ENCODE measurements at places on chromosomes 5 and 9. TPM values are rescaled to one million over a fixed set of nuclear protein-coding genes. Genes with fewer than 3 reads are reported as not detected.
A peak's percentile ranks its signal among the peaks of the same experiment; 100 is the strongest.

DNA sequence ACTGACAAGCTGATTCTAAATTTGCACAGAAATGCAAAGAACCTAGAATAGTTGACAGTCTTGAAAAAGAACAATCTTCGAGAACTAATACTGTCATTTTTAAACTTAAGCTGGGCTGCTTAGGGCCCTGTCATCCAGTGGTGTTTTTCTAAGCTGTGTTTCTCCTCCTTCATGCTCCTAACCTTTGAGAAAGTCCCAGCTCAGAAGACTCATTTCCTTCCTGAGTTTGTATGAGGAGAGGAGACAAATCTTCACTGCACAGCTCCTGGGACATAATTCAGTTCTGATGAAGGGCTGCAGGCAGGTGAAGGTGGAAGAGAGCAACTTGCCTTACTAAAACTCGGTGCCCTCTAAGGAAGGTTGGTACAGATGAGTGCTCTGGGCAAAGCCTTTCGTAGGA is 109.5 kb upstream of the ANKRD55 start:
- H3K27me3 ChIP-seq, result no peaks in the 10 kb centered on the region
- no peak overlapping the region for H3K27ac ChIP-seq
- H3K4me3 ChIP-seq, result no peak overlapping the region

DNA sequence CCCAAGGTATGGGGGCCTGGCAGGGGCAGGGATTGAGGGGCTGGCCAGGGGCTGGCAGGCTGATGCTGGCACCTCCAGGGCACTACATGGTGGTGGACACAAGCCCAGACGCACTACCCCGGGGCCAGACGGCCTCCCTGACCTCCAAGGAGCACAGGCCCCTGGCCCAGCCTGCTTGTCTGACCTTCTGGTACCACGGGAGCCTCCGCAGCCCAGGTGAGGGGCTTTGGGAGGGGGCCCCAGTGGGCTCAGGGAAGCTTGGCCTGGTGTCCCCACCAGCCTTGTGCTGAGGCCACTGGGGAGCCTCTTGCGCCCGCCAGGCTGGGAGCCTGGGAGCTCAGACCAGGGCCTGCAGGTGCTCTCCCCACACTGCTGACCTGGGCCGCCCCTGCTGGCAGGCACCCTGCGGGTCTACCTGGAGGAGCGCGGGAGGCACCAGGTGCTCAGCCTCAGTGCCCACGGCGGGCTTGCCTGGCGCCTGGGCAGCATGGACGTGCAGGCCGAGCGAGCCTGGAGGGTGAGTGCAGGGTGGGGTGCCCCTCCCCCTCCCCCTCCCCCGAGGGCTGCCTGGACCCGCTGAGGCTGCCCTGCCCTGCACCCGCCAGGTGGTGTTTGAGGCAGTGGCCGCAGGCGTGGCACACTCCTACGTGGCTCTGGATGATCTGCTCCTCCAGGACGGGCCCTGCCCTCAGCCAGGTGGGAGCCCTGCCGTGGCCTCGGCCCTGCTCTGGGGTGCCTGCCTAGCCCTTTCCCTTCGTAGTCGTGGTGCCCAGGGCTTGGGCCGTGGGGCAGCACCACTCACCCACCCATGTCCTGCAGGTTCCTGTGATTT is 5.7 kb downstream of the MAMDC4 start:
- peaks cover 17% of the 10 kb centered on the region for H3K36me3 ChIP-seq
- no peak overlapping the region for H3K27ac ChIP-seq
- no peaks in the 10 kb centered on the region for H3K27me3 ChIP-seq
- DNase-seq, result peak; percentile 63

SLC34A3 gene
- not detected for total RNA-seq

ARSK gene
- total RNA-seq, result 11.7 TPM

GRCh38 chr5:150142185-150142958 is 13.3 kb downstream of the PDGFRB start:
- no peak overlapping the region for H3K4me3 ChIP-seq
- no peak for DNase-seq
- H3K4me1 ChIP-seq, result peaks cover 34% of the 10 kb centered on the region

DNA sequence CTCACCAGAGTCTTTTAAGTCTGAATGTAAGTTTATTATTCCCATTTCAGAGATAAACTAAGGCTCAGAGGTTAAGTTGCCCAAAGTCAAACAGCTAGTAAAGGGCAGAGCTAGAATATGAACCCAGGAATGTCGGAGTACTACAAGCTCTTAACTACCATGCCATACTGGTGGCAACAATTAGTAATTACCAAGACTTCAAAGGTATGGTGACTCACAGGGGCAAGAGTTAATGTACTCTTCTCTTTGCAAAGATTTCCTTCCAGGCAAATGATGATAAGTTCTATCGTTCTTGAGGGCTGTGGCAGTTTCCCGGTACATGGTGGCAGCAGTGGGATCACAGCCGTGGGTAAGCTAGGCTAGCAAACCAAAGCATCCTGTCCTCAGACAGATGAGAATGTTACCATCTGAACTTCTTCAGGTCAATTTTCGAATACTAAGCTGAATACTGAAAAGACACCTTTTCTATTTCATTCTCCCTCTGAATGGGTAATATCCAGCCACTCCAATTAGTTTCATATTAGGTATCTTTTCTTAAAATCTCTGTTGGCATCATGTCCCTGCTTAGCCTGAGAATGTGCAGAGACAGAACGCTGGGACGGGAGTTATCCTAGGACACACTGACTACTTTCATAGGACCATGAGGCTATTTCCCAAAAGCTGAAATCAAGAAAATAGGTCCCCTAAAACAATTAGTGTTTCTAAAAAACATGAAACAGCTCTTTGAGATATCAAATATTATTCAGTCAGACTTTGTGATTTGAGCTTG is 117.0 kb upstream of the NR5A1 start:
- H3K27ac ChIP-seq, result no peak overlapping the region
- no peak overlapping the region for H3K4me3 ChIP-seq
- H3K4me1 ChIP-seq, result peaks cover 3% of the 10 kb centered on the region
- no peak for DNase-seq
- H3K36me3 ChIP-seq, result no peaks in the 10 kb centered on the region

DNA sequence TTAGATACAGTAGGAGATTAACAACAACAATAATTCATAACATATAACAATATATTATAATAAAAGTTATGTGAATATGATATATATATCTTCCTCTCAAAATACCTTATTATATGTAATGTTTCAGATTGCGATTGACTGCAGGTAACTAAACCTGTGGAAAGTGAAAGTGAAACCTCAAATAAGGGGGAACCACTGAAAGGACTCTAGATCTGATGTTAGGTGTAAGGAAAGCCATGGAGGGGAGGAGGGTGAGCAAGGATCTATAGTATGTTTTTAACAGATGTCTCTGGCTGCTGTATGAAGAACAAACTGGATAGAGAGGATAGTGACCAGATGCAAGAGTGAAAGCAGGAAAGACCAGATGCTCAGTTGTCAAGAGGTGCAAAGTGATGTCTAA is 5.8 kb upstream of the FSTL4 start:
- no peak overlapping the region for H3K27ac ChIP-seq
- no peaks in the 10 kb centered on the region for H3K36me3 ChIP-seq
- H3K27me3 ChIP-seq, result peaks cover 52% of the 10 kb centered on the region
- H3K4me3 ChIP-seq, result no peak overlapping the region
- no peak for DNase-seq
- no peaks in the 10 kb centered on the region for H3K4me1 ChIP-seq

GRCh38 chr9:78121488-78121887 is 89.9 kb upstream of the GNAQ start:
- H3K4me1 ChIP-seq, result no peaks in the 10 kb centered on the region
- no peaks in the 10 kb centered on the region for H3K36me3 ChIP-seq
- peak; percentile 87 for DNase-seq

DNA sequence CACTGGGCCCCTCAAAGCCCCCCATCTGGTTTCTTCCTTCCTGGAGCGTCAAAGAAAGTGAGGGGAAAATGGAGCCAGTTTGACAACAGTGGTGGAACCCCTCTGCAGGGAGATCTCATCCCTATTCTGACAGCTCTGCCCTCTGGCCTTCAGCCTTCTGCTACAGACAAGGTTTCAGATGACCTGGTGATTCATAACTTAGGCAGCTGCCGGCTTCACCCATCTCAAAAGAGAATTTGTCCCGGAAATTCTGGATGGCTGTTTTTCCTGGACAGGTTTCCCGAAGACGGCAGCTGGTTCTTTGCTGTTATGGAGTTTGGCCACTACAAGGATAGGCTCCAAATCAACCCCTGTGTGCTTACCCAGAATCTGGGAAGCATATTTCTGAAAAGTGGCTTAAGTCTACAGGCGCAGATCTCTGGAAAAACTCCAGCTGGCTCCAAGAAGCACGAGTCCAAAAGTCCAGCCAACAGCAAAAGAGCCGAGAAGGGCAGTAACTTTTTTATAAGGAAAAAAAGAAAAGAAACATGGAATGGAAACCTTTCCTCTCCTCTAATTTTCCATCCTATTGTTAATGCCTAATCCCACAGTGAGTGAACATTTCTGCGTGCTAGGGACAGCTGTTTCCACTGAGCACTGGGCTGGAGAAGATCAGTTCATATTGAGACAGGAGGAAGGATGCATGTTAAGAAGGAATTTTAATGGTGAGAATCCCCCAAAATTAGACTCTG is 54.5 kb downstream of the ZNF366 start:
- no peak overlapping the region for H3K4me3 ChIP-seq
- H3K27me3 ChIP-seq, result no peaks in the 10 kb centered on the region
- H3K27ac ChIP-seq, result peak overlapping the region; percentile 92
- DNase-seq, result no peak
- H3K36me3 ChIP-seq, result no peaks in the 10 kb centered on the region

DNA sequence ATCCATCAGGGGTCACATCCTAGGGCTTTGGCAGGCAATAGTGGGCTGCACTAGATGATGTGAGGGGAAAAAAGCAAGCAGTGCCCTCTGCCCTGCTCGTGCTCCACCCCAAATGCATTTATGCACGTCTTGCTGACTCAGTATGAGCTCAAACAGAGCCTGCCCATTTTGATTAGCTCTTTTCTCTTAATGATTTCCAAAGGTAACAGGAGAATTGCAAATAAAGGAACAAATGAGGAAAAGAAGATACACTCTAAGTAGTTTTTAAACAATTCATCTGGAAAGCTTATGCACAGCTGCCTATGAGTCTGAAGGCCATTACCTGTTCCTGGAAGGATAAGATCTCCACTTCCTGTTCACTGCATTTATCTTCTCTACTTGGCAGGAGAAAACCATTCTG is 364.2 kb downstream of the TMEM232 start:
- no peak overlapping the region for H3K27ac ChIP-seq
- H3K4me1 ChIP-seq, result no peaks in the 10 kb centered on the region
- no peaks in the 10 kb centered on the region for H3K36me3 ChIP-seq

TMEM167A gene
- 134 TPM for total RNA-seq

GRCh38 chr5:83721953-83722901 is 1.6 kb upstream of the HAPLN1 start:
- H3K27me3 ChIP-seq, result peaks cover 39% of the 10 kb centered on the region
- no peaks in the 10 kb centered on the region for H3K36me3 ChIP-seq
- peak; percentile 94 for DNase-seq
- peak overlapping the region; percentile 73 for H3K4me3 ChIP-seq
- H3K27ac ChIP-seq, result peak overlapping the region; percentile 39
- H3K4me1 ChIP-seq, result peaks cover 5% of the 10 kb centered on the region

DNA sequence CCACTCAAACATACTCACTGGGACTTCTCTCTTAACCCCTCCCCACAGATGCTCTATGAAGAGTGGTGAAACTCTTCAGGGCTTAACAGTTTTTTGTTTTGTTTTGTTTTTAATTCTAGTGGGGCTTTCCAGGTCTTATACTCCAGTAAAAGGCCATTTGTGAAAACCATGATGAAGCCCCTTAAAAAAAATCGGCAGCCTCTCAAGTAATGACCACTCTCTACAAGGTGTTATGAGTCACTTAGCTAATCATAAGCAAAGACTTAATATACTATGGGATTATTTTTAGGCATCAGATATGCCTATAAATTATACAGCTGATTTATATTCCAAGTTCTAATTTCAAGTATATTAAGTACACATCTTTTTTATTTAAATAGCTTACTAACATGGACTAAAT is 607.9 kb downstream of the RAB3C start:
- no peak overlapping the region for H3K4me3 ChIP-seq
- DNase-seq, result no peak
- no peak overlapping the region for H3K27ac ChIP-seq
- no peaks in the 10 kb centered on the region for H3K36me3 ChIP-seq
- no peaks in the 10 kb centered on the region for H3K4me1 ChIP-seq

SAXO1 gene
- 0.42 TPM for total RNA-seq

GRAMD2B gene
- 7.9 TPM for total RNA-seq

DNA sequence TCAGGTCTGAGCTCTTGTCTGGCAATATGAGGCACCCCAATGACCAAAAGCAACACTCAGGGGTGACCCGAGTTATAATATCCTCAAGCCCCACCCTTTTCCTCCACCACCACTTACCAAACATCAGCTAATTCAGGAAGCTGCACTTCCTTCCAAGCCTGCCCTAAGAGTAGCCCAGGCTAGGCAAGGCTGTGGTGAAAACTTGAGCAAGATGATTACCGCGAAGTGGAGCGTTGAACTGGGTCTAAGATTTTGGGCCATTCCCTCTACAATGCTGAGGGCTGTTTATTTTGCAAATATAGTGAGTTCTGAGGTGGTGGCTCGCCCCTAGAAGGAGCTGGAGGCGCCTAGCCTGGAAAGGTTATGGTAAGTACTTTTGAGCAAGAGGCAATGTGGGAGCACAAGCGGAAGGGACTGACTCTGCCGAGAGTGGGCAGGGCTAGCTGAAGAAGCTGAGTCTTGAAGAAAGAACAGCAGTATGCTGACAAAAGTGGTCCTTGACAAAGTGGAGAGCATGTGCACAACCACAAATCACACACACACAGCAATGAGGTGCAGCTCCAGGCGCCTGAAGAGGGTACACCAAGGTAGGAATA is at the start of gene HK3:
HK3 (minus strand) TSS at position 51 of the 596 bp plus-strand sequence. CDS start 3,187 bp downstream, outside the sequence.
- DNase-seq, result peak; percentile 47
- no peak within 1 kb of the TSS for H3K4me3 ChIP-seq
- H3K27me3 ChIP-seq, result no peaks in the 10 kb centered on the region
- H3K4me1 ChIP-seq, result peaks cover 3% of the 10 kb centered on the region

- no peak overlapping the region for H3K27ac ChIP-seq
- peaks cover 42% of the 10 kb centered on the region for H3K36me3 ChIP-seq
- no peaks in the 10 kb centered on the region for H3K4me1 ChIP-seq
- DNase-seq, result no peak
- no peaks in the 10 kb centered on the region for H3K27me3 ChIP-seq
Observed at GRCh38 chr5:128528637-128529255, 9.3 kb downstream of the FBN2 start.

DNA sequence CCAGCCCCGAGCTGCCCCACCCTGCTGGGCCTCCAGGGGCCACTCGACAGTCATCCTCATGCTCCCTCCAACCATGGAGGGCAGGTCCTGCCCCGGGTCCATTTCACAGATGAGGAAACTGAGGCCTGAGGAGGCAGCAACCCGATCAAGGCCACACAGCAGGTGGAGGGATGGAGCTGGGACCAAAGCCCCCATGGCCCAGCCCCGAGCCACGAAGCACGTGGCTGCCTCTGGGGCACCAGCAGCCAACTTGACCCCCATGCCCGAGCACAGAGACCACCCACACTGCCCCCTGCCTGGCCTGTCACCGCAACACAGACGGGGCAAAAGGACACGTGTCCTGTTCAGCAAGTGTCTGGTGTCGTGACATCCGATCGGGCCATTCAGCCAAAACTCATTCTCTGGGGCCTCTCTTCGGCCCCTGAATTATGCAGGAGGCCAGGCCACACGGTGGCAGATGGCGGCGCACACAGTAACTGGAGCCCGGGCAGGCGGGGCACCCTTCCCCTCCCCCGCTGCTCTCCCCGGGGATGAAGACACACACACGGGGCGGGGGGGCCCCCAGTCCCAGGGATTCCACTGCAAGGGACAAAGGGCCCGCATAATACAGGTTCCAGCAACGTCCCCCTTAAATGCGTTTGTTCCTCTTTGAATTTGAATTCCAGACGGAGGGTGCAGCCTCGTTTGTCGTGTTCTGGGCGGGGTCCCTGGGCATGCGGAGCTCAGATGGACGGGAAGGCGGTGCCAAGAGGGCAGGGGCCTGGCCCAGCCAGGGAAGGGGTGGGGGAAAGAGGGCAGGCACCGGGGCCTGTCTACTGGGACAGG is 29.4 kb upstream of the TMEM250 start:
- H3K4me1 ChIP-seq, result no peaks in the 10 kb centered on the region
- H3K36me3 ChIP-seq, result no peaks in the 10 kb centered on the region
- peak overlapping the region; percentile 57 for H3K27ac ChIP-seq
- DNase-seq, result no peak
- H3K4me3 ChIP-seq, result no peak overlapping the region
- no peaks in the 10 kb centered on the region for H3K27me3 ChIP-seq

Data from endodermal cell (in vitro differentiated cells).